ENCODE measurements at places on chromosomes 1 and 21.
A peak's percentile ranks its signal among the peaks of the same experiment; 100 is the strongest.

- DNase-seq = no peak
Observed at GRCh38 chr1:81327743-81328142, 473.0 kb upstream of the ADGRL2 start.

DNA sequence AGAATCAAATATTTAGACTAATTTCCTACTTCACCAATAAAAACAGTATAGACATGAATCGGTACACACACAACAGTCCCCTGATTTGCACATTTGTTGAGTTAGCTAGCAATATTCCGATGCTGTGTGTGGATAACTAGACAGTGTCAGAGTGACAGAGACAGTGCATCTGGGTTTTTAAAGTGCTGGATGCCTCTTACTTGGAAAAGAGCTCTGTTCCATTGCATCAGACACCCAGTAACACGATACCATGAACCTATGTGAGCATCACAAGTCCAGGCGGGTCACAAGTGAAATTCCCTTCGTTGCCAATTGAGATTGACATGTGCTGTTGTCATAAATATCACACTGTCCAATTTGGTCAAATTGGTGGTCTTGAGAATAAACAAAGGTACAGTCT is 82.0 kb upstream of the ESRRG start:
- no peak for DNase-seq

GRCh38 chr1:38153778-38154470 is 107.3 kb upstream of the POU3F1 start:
- DNase-seq = no peak

DNA sequence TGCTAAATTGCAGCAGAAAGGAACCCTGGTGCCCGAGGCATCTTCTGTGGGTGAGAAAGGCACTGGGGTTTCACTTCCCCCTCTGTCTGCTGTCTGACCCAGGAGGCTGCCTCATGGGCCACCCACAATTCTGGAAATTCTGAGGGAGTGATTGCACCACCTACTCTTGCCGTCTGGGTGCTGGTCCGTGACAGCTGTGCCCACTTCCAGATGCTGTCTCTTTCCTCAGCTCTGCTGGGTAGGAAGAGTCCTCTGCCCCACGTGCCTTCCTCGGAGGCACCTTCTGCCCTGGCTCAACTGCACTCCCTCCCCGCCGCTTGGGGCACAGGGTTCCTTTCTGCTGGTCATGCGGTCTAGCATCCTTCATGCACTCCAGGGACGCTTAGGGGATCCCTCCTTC is 96.3 kb downstream of the ARHGEF10L start:
- DNase-seq = peak; percentile 31

All from CD4-positive, alpha-beta T cell treated with Interleukin-12 subunit alpha and Interleukin-12 subunit beta, for 1 hour (primary cell).